ENCODE measurements at places on chromosomes 1 and 21.

DNA sequence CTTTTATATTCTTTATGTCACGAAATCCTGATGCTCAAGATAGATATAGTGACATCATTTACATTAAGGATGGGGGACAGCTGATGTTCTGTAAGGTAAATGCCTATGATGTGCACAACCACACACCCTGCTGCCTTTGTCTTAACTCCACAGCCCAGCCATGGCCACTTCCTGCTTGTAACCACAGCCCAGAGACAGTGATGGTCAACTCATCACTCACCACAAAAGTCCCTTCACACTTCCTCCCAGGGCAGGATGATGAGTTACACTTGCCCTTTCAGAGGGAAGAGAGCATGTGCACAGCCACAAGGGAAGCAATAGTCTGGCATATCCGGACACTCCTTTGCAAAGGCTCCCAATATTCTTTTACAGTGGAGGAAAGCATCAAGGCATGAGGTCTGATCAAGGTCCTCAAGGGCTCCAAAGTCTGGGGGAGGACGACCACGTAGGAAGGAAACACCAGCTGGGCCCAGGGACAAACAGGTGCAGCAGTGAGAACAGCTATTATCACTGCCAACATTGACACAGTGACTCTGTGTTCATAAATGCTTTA, 53.8 kb downstream of the PLPP3 start:
- peak; percentile 38 for DNase-seq

- no peak for DNase-seq
Measured at GRCh38 chr1:54853793-54854370, 33.1 kb downstream of the DHCR24 start.

DNA sequence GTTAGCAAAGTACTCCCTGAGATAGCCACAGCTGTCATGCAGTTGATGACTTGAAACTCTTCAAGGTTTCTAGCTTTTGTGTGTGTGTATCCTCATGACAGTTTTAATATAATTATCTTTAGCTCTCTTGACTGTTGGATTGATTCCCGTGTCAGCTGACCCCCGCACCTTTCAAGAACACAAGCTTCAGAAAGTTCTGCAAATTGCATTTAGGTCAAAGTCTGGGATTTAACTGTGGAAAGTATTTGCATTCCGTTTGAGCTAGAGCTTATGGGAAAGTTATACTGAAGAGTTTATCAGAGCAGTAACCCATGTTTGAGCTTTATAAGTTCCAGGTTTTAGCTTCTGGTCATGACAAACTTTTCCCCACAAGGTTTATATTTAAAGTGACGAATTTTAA, 380.1 kb upstream of the CHRM3 start:
- DNase-seq = no peak

DNA sequence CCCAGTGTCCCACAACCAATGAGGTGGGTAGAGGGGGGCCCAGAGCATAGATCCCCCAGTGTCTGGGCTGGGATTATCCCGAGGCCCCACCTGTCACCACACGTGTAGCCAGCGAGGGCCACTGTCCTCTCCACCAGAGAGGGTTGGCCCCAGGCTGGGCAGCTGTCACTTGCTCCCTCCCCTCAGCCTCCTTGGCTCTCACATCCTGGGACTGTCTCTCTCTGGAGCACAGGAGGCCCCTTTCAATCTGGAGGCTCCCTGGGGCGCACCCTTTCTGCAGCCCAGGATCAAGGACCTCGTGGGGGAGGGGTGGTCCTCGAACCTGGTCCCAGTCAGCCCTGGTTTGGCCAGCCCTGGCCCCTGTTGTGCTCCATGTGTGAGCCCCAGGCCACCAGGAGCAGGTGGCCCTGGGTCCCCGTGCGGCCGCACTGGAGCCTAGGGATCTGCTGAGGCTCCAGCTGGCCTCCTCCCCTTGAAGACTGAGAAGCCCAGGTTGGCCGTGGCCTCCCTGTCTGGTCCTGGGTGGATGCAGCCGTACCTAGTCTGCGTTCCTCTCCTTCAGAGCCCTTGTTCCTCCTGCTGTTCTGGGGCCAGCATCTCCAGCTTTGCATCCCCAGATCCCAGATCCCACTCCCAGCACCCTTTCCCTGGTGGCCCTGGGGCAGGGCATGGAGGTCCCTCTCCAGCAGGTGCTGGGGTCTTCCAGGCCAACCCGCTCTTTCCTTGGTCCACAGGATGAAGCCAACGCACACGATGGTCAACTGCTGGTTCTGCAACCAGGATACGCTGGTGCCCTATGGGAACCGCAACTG, 6.7 kb downstream of the TMEM201 start:
- no peak for DNase-seq

GRCh38 chr1:25727635-25728286, 72.2 kb upstream of the SELENON start:
- peak; percentile 8 for DNase-seq

GRCh38 chr1:192639607-192640368, 3.8 kb downstream of the RGS13 start:
- peak; percentile 79 for DNase-seq

DNA sequence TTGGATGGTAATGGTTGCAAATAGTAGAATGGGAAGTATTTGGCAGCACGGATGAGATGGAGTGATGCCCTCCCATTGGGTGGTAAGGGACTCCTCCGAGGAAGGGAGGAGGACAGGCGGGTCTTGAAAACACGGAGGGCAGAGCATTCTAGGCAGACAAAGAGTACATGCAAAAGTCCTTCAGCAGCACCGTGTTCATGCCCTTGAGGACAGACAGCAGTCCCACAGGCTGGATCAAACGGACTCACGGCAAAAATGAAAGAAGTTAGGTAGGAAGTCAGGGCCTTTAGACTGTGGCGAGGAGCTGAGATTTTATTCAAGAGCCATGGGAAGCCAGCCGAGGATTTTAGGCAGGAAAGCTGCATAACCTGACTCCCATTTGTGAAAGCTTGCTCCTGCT, 253.9 kb downstream of the RHOU start:
- DNase-seq = no peak

DNA sequence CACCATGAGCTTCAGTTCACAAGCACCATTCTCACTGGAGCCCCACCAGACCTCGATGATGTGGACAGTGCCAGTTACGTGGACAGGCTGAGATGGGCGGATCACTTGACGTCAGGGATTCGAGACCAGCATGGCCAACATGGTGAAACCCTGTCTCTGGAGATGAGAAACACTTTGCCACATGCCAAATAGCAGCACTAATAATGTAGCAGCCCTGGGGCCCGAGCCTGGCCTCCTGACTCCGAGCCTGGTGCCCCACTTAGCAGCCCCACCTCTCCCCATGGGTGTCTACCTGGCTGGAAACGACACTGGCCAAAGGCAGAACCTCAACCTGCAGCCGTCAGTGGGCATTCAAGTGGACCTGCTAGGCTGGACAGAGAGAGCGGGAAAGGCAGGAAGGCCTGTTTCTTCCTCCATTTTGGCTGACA, 129.1 kb downstream of the TOMM20 start:
- DNase-seq = no peak

DNA sequence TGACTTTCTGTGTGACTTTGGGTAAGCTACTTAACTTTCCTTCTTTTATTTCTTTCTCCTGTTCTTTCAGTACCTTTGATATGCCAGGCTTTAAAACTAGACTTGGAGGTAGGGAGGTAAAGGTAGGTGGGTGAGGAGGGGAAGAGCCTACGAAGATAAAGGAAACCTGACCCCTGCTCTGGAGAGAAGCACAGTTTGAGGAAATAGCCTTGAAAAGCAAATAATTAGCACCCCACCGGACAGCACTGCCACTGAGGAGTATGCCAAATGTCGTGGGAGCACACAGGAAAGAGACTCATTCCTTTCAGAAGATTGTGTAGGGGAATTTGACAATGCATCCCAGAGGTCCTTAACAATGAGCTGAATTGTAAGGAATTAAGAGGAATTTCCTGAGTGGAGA, 65.2 kb upstream of the SPAG17 start:
- no peak for DNase-seq

DNA sequence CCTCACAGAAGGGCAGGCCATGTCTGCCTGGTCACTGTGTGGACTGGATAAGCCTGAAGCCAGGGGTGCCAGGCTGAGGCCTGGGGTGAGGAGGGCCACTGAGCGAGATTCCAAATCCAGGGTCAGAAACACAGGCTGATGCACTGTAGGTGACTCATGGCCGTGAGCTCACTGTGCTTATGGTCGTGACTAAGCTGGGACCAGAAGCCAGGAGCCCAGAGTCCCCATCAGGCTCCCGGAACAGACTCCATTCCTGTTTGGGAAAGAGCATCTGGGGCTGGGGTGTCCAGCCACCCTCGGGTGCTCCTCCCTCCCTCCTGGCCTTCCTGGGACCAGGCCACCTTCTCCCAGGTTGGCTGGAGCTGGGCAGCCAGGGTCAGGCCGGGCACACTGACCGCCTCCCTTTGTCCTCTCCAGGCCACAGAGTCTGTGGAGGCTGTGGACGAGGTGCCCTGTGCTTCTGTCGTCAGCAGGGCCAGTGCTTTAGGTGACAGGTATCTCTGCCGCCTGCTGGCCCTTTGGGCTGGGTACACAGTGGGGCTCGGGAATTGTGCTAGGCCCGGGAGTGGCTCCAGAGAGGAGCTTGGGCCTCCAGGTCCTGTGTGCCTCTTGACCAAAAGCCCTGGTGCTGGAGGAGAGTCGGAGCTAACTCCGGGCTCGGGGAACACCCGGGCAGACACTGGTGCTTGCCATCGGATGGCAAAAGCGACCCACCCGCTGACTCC, 36.7 kb downstream of the AJAP1 start:
- peak; percentile 27 for DNase-seq

DNA sequence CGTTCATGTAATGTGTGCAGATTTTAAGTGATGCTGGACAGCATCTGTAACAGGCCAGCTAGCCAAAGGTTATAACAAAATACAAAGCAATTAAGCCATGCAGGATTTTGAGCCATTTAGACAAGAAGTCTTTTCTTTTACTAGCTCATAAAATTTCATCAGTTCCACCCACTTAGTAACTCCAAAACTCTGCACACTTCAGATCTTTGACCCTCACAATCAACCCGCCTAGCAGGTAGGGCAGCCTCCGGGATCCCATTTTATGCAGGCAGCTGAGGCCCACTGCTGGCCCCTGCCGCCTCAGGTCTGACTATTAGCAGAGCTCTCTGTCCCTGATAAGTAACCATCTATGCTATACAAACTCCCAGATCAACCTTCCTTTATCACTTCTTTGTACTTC, 9.2 kb downstream of the LBR start:
- DNase-seq = no peak

DNA sequence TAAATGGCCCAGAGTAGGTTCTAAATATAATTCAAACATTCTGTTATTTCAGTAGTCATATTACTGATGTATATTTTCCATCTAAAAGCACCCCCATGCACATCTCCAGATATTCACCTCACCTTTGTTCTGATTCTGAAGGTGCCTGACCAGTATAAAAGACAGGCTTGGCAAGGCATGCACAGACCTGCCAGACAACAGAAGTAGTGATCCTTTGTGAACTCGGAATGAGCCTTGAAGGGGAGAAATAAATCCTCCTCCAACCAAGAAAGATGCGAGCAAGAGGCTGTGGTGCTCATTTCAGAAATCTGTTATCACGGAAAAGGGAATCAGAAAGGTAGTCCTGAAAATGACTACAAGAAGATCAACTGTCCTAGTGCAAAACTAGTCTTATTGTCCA, 287.3 kb downstream of the VAV3 start:
- DNase-seq = no peak

- DNase-seq = no peak
Measured at GRCh38 chr1:13430495-13430894, 20.2 kb downstream of the PRAMEF20 start.

DNA sequence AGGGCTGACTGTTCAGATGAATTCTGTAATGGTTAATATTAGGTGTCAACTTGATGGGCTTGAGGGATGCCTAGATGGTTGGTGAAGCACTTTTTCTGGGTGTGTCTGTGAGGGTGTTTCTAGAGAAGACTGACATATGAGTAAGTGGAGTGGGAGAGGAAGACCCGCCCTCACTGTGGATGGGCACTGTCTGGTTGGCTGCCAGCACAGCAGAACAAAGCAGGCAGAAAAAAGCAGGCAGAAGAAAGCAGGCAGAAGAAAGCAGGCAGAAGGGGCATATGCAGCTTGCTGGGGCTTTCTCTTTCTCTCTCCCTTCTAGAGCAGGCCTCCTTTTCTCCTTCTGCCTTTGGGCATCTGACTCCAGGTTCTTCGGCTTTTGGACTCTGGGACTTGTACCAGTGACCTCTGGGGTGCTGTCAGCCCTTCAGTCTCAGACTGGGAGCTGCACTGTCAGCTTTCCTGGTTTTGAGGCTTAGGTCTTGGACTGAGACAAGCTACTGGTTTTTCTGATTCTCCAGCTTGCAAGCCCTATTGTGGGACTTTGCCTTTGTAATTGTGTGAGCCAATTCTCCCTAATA, 42.9 kb upstream of the CD2 start:
- DNase-seq = no peak

Data from astrocyte (in vitro differentiated cells and primary cell).